ENCODE measurements at places on chromosomes 1 and 21.

DNA sequence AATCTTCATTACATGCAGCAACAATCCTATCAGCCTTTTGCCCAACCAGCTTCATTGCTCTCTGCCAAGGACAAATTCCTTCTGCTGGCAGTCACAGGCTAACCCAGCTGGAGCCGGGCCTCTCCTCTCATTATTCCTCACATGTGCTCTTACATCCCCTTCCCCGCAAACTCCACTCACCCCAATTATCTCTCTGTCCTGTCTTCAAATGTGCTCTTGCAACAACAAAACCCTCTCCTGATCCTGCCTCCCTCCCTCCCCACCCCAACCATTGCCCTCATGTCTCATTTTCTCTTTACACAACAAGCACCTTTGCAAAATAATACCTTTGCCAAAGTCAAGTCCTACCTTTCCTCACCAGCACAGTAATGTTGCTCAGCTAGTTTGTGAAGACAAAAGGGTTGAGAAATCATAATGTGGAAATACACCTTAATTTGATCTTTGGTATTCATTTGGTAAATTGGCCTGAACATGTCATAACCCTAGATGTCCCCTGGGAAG is 36.0 kb upstream of the DHCR24 start:
- DNase-seq = no peak

- DNase-seq = no peak
These were observed 15.2 kb downstream of the VSIG8 start for GRCh38 chr1:159847231-159847630.

DNA sequence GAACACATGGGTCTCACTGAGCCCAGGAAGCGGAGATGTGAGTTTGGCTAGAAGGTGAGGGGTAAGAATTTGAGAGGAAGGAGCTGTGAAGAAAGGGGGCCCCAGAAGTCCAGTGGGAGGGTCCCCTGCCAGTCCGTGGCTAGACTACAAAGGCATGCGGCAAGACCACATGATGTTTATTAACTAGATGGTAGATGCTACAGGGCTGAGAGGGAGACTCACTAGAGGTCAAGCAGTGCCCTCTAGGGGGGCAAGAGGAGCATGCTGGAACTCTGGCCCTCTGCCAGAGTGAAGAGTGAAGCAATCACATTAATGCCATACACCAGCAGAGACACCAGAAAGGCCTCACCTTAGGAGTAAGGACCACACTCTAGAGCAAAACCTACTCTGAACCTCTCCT is 12.2 kb downstream of the KIAA0319L start:
- DNase-seq = peak; percentile 53

- peak; percentile 9 for DNase-seq
These were observed 184.5 kb downstream of the KAZN start for GRCh38 chr1:14782741-14783591.

- peak; percentile 58 for DNase-seq
These were observed at the start of gene ADAMTS4 for GRCh38 chr1:161198897-161199431. Gene ADAMTS4, minus strand, starts transcription at chr1:161199054. Its CDS starts 427 bp downstream, at chr1:161198627.

GRCh38 chr1:14010476-14010875 is 310.5 kb downstream of the PRDM2 start:
- no peak for DNase-seq

GRCh38 chr21:36847189-36847588 is 119.3 kb downstream of the HLCS start:
- no peak for DNase-seq

GRCh38 chr1:210125143-210125542 is 107.5 kb upstream of the SERTAD4 start:
- DNase-seq = no peak

DNA sequence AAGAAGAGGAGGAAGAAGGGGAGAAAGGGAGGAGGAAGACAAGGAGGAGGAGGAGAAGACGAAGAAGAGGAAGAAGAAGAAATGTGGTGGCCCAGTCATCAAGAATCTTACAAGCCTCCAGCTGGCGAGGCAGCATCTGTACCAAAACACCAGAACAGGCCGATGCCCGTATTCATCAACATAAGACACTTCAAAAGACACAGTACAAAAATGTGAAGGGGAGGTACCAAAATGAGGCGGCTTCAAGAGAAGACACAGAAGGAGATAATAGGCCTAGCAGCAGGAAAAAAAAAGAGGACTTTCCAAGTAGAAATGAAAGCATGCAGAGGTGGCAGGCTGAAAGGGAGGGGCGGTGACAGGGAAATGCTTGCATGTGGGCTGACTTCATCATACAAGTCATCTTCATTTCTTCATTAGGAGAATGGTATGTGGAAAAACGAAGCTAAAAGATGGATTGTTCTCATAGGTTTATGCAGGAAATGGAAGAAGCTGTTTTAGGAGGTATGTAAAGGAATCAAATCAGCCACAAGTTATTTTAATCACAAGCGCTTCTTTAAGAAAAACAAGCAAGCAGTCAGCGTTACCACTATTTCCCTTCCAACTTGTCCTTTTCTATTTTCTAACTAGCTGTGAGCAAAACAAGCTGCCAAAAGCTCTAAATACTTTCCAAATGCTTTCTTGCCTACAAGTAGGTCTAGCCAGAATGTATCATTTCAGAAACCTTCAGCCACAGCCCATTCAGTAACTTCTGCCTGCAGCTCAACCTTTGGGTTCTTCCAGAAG is 192.3 kb downstream of the SLC45A1 start:
- DNase-seq = peak; percentile 14

- no peak for DNase-seq
These were observed 27.7 kb upstream of the SDE2 start for GRCh38 chr1:226026833-226027232.

DNA sequence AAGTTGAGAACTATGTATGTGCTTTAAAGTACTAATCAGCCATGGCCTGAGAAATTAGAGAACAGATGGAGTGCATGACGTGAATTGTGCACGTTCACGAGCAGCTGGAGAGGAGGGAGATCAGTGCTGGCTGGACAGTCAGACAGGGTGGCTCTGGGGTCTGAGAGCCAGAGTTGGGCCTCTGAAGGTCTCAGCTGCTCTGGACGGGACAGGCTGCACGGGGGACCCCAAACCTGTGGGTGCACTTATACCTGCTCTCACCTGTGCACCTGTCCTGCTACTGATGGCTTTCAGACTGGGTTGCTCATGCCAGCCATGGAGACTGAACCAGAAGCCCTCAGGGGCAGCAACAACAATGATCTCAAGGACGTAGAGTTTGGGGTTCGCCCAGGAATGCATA is 43.5 kb downstream of the UMODL1 start:
- DNase-seq = no peak

GRCh38 chr1:3632298-3632697 is 7.5 kb downstream of the TPRG1L start:
- DNase-seq = no peak

DNA sequence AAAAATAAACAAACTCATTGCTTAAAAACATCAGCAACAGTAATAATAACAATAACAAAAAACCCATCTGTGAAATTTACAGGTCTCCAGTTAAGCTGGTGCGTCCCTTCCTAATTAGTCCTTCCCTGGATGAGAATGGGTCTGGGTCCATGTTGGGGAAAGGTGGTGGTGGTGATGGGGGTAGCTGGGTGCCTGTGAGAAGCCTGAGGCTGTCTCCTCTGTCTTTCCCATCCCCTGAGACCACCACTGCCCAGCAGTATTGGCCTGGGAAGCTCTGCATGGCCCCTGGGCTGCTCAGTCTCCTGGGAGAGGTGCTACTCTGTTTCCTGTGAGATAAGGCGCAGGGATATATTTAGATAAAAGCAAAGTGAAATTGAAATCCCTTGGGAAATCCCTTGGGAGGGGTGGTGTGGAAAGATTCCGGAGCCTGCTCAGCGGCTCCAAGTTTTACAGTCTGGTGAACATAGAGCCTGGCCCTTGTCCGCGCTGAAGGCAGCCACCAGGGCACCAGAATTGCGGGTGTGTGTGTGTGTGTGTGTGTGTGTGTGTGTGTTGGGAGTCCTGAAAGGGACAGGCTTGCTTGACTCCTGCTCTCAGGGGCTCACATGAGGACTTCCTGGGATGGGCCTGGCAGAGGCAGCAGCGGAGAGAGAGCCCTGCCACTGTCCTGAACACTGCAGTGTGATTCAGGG is 150.2 kb downstream of the FOXD2 start:
- no peak for DNase-seq

DNA sequence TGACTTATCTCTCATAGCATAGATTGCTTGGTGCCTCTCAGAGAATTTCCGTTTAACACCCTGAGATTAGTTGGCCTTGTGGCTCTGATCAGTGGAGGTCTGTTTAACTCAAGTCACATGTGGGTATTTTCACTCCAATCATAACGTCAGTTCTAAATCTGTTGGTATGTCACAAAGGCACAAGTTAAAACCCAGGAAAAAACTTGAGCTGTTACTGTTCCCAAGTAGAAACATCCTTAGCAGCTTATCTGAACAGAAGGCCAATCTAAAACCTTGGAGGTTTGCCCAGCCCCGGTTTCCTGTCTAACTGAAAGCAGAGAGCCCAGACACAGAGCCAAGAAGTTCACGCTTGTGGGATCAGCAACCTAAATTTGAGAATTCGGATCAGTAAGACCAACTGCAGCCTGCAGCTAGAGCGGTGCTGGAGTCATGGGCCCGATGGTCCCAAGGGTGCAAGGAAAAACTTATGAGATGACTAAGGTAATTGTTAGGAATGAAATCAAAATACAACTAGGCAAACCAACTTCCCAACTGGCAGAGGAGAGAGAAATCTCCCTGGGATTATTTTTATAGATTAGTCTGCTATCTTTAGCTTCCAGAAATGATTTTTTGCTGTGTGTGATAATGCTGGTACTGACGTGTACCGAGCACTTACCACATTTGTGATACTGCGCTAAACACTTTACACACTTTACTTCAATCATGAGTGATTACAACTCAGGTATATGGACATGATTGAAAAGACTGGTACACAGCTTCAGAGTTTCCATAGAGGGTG is 90.2 kb upstream of the C1orf21 start:
- peak; percentile 38 for DNase-seq

GRCh38 chr1:38585971-38586370 is 273.6 kb downstream of the RRAGC start:
- no peak for DNase-seq

DNA sequence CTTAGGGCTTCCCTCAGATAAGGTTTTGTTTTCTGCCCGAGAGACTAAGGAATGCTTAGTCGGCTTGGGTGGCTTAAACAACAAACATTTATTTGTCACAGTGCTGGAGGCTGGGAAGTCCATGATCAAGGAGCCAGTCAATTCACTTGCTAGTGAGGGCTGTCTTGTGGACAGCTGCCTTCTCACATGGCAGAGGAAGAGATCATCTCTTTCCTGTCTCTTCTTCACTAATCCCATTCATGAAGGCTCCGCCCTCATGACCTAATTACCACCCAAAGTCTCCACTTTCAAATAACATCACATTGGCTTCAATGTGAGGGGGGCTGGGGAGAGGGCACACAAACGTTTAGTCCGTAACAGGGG is 50.5 kb upstream of the IL12RB2 start:
- no peak for DNase-seq

DNA sequence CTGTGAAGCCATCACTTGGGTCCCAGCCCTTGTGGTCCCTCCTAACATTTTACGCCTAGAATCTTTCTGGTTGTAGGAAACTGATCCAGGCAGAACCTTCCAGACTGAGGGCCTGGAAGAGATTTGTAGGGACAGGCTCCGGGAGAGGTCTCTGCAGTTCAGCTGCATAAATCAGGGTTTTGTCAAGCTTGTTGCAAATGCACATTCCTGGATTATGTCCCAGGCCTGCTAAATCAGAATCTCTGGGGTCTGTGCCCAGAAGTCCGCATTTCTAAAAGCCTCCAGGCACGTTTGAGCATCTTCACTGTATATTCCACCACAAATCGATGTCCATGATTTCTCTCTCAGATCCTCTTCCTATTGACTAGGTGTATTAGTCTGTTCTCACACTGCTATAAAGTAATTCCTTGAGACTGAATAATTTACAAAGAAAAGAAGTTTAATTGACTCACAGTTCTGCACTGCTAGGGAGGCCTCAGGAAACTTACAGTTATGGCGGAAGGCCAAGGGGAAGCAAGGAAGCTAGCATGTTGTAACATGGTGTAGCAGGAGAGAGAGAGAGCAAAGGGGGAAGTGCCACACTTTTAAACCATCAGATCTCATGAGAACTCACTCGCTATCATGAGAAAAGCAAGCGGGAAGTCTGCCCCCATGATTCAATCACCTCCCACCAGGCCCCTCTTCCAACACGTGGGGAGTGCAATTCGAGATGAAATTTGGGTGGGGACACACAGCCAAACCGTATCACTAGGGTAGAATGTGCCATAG is 1.2 kb upstream of the FHAD1 start:
- no peak for DNase-seq

DNA sequence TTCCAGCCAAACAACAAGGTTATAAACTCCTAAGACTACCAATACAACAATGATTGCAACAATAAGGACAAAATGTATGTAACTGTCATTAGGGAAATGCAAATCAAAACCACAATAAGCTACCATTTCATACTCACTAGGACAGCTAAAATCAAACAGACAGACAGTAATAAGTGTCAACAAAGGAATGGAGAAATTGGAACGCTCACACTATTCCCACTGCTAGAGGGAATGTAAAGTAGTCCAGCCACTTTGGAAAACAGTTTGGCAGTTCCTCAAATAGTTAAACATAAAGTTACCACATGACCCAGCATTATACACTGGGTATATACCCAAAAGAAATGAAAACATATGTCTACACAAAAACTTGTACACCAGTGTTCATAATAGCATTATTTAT is 9.3 kb downstream of the PRKAB2 start:
- no peak for DNase-seq

DNA sequence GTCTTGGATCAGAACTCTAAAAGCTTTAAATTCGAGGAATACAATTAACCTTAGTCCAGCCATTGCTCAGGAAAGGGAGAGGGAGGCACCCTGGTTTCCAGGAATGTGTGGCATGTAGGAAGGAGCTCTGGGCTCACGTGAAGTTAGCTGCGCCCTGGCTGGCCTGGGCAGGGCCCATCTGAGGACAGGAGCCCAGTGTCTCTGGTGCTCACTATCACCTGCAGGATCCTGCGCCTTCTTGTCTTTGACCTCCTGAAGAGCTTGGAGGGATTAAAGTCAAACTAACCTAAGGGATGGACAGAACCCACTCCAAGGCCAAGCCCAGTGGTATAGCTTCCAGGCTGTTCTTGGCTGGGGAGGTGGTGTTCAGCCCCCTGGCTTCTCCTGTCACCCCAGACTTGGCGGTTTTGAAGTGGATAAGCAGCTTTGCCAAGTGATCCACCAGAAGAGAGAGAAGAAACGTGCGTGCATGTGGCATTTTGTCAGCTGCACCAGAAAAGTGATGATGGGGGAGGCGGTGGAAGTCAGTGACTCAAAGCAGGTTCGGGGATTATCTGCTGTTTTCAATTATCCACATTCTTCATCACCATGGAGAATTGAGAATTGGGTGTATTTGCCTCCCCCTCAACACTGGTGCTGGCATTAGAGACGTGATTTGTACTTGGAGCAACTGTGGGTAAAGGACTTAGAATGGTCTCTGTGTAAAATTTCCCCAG is 11.9 kb upstream of the KCNN3 start:
- DNase-seq = no peak

GRCh38 chr21:46117586-46118315 is 19.8 kb downstream of the COL6A2 start:
- DNase-seq = no peak

GRCh38 chr1:180815188-180815587 is 97.5 kb upstream of the KIAA1614 start:
- no peak for DNase-seq

Data from large intestine (tissue), 12 donors.